ENCODE measurements at places on chromosomes 13 and 19.

DNA sequence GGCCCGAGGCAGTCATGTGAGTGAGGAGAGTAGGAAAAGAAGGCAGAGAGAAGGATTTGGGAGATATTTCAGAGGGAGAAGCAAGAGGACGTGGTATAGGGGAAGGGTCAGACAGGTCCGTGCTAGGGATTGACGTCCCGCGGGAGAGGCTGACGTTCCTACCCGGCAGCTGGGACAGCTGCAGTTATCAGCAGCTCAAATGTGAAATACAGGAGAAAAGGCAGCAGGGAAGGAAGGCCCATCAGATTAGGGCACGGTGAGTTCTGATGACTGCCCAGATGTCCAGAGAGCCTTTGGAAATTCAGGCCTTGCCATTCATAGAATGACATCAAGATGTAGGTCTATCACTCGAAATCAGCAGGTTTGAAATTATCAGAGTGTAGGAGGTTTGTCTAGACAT, 88.4 kb downstream of the IRS2 start:
- DNase-seq: no peak

DNA sequence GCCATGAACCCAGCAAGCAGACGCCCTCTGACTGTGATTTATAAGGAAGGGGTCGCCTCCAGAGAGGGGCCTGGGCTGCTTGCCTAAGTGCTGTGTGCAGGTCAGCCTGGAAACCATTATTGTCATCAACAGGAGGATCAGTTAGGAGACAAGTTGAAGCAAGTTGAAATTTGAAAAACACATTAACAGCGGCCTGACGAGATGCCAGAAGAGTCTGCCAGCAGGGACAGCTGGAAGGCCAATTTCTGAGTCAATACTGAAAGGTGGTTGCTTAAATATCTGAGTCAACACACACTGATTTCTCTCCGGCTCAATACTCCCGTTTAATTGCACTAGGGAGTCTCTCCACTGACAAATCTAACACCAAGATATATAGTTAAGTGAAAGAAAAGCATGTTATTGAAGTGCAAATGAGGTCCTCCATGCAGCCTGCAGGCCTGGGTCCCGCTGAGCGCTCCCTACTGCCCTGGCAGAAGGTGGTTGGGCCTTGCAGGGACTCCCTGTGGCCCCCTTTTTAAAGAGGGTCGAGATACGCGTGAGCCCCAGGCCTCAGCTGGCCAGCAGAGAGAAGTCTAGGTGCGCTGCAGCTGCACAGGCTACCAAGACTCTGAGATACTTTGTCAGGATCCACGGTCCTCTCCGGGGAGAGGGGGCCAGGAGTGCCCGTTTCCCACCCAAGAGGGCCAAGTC, 91.1 kb downstream of the RNASEH2B start:
- no peak for DNase-seq

GRCh38 chr19:55113570-55114039, 3.8 kb downstream of the PPP1R12C start:
- DNase-seq: no peak

DNA sequence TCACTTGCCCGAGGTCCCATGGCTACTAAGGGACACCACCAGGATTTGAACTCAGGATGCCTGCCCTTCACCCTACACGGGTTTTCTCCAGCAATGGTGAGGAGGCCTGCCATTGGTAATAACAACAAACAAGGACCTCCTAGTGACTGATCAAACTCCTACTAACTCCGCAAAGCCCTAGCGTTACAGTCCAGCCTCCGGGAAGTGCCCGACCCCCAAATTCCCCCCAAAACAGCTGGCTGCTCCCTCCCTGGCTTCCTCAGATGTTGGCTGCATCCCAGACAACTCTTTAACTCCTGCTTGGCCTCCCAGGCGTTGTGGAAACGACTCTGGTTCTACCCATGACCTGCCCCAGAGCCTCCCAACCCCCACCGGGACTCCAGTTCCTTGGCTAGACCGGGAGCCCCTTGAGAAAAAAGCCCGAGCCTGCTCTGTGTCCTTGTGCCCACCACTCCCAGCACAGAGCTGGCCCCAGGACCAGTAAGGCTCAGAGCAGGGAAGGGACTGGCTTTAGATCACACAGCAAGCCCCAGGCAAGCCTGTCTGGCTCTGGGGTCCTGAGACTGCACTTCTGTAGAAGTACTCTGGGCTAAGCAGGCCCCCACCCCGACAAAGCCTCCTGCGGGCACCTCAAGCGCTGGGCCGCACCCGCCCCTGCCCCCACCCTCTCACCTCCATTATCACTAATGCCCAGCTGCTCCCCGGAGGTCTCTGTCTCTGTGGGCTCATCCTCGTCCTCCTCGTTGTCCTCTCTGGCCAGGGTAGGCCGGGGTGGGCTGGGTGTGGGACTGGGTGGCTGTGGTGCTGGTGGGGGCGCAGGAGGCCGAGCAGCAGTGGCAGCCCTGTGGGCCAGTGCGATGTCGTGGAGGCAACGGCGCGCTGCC, 4.7 kb downstream of the AKT1S1 start:
- no peak for DNase-seq

DNA sequence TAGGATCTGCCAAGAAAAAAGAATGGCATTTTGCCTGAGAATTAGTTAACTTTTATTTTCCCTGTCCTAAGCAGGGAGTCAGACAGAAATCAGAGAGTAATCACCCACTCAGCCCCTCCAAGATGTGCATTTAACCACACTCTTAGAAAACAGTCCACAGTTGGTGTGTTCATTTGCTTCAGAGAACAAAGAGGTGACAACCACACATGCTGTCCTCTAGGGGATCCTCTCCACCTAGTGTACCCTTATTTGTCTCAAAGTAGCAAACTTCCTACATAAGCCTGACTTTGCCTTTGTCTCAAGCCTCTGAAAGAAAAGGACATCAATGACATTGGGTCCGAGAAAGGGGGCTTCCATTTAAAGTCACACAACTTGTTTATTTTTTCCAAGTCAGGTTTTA, 107.0 kb upstream of the RFC3 start:
- DNase-seq: no peak

DNA sequence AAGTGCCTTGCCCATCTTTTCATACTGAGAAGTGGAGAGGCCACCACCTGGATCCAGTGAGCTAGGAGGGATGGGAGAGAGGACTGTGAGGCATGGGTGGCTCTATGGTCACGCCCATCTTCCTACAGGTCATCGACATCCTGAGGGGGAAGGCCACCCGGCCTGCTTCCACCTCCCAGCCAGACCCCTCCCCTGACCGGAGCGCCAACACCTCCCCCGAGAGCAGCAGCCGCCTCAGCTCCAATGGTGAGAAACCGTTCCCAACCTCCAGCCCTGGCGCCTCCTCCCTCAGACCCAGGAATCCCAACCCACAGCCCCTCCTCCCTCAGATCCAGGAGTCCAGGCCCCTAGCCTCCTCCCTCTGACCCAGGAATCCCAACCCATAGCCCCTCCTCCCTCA, 10.1 kb downstream of the BCL3 start:
- DNase-seq: no peak

DNA sequence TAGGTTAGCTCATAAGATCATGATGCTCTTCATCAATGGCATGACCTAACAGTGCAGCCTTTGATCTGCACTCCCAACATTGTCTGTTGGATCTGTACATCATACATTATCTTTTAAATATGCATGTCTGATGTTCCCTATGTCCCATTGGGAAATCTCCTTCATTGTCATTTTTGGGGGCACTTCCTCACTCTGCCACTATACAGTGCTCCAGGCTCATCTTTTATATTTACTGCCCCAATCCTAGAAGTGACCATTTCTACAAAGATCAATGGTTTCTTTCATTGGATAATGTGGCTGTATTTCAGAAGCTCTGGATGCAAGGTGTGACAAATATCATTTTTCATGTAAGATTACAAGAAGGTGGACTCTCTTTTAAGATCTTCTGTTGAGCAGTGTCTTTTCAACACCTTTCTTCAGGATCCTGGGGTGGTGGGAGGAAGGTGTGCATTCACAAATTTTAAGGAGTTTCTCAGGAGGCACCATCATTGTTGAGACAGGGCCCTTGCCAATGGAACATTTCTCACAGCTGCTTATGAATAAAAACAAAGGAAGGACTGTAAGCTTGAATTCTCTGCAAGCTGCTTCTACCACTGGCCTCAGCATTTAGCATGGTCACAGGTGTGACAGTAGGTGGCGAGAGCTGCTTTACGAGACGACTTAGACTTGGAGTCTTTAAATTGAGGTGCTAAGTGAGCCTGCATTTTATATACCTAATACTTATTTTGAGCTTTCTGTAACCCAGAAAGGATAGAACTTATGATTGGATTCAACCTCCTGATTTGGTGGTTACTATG, 403.0 kb downstream of the LMO7 start:
- no peak for DNase-seq

DNA sequence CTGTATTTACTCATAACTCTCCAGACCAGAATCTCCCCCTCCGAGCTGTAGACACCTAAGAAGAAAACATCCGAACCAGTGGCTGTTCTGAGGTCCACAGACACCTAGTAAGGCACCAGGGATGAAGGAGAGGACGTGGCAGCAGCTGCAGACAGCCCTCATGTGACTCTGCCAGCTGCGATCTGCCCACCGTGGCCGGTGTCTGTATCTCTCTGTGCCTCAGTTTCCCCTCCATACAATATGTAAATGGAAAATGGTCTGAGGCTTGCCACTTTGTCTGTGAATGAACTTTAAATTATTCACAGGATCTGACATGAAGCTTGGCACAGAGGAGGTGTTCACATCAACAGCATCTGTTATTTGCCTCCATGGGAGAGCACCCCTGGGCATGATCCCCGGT, 2.4 kb downstream of the CEACAM4 start:
- no peak for DNase-seq

DNA sequence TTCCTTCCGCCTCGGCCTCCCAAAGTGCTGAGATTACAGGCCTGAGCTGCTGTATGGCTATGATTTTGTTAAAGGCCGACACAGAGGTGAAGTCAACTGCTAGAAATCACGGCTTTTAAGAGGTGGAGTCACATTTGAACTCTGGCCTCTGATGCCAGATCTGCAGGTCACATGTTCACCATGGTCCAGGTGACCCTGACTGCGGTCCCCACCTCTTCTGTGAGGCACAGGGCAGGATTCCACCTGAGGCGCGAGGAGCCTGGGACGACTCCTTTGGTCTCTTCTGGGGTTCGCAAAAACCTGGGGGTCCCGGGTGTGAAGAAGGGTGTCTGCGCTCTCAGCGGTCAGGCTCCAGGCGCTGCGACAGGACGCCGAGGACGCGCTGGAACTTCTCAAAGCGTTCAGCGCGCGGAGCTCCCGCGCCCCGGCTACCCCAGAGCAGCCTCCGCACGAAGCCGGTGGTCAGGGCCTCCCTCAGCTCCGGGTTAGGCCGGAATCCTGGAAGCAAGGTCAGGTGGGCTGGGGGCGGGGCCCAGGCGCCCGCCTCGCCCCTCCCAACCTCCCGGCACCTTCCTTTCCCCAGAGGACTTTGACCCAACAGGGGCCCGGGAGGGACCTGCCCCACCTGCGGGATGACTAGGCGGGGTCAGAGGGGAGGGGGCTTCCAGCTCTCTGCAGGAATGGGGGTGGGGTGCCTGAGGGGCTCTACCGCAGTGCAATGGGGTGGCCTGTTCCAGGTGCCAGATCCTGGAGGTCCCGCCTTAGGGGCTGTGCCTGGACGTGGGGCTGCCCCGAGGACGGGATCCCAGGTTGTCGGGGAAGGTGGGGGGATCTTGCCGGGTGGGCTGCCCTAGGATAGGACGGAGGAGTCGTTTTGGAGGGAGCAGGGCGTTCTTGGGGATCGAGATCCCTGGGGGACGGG, 13.0 kb downstream of the TRIP10 start:
- DNase-seq: no peak

DNA sequence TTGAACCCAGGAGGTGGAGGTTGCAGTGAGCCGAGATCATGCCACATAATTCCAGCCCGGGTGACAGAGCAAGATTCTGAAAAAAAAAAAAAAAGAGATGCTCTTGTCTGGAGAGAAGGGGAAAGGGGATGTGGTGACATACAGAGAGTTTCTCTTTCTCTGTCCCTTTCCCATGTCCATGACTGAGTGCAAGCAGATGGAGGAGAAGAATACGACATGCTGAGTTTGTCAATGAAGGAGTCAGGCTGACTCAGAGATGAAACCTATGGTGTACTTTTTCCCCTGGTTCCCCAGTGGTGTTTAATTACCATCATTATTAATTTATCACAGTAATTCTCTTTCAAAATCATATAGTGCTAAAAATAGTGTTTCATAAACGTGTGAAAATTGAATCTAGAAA, 448.8 kb downstream of the FOXO1 start:
- no peak for DNase-seq

DNA sequence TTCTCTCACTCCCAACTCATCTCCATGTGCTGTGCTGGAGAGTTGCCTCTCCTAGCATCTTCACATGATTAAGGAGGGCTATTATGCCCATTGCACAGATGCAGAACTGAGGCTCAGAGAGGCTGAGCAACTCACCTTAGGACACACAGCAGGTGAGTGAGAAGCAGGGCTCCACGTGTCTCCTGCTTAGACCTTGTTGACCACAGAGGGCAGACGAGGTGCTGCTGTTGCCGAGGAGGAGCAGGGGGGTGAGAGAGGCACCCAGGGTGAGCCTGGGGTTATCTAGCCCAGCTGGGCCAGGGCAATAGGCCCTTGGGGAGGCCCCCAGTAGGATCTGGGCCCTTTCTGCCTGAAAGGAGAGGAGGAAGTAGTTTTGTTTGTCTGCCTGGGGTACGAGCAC, 2.4 kb upstream of the HSH2D start:
- no peak for DNase-seq

DNA sequence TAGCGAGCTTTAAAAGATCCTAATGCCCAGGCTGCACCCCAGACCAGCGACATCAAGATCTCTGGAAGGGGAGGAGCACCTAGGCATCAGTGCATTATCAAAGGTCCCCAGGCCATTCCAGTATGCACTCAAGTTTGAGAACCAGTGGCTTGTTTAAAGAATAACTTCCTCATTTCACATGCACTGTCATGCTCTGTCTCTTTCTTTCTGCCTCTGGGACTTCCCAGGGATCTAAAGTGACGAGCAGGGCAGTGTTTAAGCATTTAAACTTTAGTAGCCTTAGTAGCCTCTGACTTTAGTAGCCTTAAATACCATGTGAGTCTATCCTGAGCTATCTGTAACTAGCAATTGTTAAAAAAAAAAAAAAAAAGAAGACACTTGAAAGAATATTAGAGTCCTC, 8.9 kb upstream of the FARP1 start:
- no peak for DNase-seq

DNA sequence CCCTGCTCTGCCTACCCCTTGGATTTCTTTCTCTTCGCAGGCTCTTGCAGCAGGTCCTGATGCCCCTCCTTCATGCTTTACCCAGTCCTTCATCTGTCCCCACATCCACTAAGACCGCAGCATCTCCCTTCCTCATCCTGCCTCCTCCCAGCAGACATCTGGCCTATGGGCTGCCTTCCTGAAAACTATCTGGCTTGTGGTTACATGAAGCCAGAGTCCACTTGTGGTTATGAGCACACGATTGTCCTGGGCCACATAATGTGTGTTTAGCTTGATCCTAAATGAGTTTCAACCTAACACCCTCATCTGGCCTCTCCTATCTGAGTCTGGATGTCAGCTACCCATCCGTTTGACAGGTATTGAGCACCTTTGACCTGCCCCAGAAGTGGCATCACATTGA, 5.5 kb upstream of the ZNF175 start:
- DNase-seq: no peak

Data from amygdala (tissue), 56 donors.